ENCODE measurements at places on chromosomes 11 and 22.

GRCh38 chr11:9601037-9601875, 27.8 kb downstream of the WEE1 start:
- DNase-seq, result no peak

- no peak for DNase-seq
Observed at GRCh38 chr22:43827003-43827735, 15.1 kb upstream of the EFCAB6 start.

GRCh38 chr11:133927690-133928627, 28.8 kb downstream of the IGSF9B start:
- DNase-seq, result no peak

DNA sequence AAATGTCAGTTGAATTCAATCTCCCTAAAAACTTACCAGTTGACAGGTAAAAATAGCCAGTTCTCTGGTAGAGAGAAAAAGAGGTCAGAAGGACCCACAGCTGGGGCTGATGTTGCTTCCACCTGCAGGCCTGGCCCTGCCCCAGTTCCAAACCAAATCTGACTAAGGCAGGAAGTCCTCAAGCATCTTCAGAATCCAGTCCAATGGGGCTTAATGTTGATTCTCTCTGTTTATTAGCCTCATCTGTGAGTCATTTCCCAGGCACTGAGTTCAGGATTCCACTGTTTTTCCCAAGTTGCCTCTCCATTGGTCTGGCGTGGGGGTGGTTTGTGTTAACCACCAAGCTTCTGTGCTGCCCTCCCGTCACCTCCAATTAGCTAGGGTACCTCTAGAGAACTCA, 601.8 kb downstream of the INSC start:
- DNase-seq, result no peak

Measured in cortex of kidney (tissue), 1 donor.